ENCODE measurements at places on chromosomes 1 and 21.
A peak's percentile ranks its signal among the peaks of the same experiment; 100 is the strongest.

DNA sequence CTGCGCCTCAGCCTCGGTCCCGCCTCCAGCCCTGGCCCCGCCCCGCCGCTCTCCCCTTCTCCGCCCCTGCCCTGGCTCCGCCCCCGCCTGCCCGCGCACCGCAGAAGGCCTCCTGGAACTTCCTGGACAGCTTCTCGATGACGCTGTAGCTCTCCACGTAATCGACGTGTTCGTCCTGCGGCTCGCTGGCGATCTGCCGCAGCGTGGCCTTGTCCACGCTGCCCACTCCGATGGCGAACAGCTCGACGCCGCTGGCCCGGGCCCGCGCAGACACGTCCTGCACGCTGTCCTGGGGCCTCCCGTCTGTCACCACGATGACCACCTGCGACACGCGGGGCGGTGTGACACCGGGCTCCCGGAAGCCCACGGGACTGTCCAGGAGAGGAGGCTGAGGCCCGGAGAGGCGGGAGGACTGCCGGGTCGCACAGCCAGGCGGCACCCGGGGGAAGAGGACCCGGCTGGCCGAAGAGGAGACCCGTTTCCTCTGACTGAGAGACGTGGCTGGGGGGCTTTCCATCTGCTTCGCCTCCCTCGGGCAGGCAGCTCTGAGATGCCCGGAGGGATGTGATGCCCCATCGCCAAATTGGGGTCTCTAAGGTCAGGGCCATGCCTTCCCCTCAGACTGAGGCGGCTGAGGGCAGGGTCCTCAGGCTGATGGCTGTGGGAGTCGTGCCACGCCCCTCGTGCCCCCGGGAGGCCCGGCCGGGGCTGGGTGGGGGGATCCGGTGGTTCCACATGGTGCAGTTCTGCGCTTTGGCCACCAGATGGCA lies 4.6 kb downstream of the MATN1 start:
- peak; percentile 90 for DNase-seq

GRCh38 chr1:57623039-57623790 lies 199.4 kb upstream of the DAB1 start:
- no peak for DNase-seq

GRCh38 chr1:31790641-31791091 lies 25.2 kb downstream of the SPOCD1 start:
- DNase-seq, result no peak

DNA sequence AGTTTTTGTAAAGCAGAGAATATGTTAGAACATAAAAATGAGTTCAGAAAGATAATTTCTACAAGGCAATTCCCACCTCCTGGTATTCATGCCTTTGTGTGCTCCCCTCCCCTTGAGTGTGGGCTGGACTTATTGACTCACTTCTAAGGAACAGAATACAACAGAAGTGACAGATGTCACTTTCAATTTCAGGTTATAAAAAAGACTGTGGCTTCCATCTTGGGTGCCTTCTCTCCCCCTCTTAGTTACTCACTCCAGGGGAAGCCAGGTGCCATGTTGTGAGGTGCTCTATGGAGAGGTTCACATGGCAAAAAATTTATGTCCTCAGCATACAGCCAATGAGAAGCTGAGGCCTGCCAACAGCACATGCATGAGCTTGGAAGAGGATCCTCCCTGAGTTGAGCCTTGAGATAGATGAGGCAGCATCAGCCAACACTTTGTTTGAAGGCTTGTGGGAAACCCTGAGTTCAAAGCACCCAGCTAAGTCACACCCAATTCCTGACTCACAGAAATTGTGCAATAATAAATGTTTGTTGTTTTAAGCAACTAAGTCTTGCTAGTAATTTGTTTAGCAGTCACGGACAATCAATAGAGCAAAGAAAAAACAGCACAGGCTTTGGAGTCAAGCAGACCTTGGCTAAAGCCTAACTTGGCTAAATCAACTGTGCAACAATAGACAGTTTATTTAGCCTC lies 73.5 kb upstream of the NGF start:
- DNase-seq, result no peak

DNA sequence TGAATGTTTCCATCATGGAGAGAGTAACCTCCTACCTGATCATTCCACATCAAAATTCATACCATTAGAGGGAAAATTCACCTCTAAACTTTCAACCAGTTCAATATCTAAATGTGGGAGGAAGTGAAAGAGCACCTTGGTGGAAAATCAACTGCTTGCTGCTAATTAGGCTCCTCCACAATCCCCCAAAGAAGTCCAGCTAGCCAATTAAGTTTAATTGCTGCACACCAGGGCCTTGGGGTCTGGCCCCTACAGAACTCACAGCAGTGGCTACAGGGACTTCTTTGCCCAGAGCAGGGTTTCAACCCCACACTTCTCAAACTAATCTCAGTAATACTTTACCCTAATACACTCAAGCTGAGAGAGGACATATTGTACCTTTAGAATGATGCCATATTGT lies 62.1 kb downstream of the RGS21 start:
- no peak for DNase-seq

GRCh38 chr21:35095859-35096291 lies 46.8 kb upstream of the RUNX1 start:
- no peak for DNase-seq

DNA sequence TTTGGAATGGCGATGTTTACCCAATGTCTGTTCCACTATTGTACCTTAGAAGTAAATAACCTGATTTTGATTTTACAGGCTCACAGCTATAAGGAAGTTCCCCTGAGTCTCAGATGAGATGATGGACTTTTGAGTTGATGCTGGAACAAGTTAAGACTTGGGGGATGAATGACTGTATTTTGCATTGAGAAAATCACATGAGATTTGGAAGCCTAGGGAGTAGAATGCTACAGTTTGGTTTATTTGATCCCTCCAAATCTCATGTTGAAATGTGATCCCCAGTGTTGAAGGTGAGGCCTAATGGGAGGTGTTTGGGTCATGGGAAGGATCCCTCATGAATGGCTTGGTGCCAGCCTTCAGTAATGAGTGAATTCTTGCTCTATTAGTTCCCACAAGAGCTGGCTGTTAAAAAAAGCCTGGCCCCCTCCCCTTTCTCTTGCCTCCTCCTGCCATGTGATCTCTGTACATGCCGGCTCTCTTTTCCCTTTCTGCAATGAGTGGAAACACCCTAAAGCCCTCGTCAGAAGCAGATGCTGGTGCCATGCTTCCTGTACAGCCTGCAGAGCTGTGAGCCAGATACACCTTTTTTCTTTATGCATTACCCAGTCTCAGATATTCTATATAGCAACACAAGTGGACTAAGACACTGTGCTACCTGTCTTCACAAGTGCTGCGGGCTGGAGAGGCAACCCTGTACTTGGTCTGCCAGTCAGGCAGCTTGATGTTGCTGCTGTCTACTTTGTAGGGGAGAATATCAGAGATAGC lies 77.0 kb upstream of the TLR5 start:
- DNase-seq, result no peak

- DNase-seq, result no peak
These were observed 38.2 kb upstream of the PARP1 start for GRCh38 chr1:226446094-226446493.

- DNase-seq, result no peak
These were observed 183.0 kb downstream of the ETS2 start for GRCh38 chr21:38988509-38989378.

DNA sequence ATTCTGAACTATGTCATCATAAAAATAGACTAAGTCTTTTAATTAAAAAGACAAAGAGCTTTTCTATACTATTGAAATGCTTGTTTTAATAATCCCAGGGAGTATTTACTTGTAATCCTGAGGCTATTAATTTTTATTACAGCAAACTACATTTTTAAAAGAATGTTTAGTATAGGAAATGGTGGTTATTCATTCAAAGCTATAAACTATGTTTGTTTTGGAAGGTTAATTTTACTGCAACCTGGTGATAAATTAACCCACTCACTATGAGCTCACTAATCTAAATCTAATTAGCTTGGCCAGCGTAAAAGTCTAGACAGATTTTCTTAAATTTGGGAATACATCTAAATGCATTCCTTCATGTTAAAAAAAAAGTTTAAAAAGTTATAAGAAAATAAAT lies 13.8 kb upstream of the EYA3 start:
- no peak for DNase-seq

- no peak for DNase-seq
These were observed 95.7 kb downstream of the NIBAN1 start for GRCh38 chr1:184878602-184879001.

DNA sequence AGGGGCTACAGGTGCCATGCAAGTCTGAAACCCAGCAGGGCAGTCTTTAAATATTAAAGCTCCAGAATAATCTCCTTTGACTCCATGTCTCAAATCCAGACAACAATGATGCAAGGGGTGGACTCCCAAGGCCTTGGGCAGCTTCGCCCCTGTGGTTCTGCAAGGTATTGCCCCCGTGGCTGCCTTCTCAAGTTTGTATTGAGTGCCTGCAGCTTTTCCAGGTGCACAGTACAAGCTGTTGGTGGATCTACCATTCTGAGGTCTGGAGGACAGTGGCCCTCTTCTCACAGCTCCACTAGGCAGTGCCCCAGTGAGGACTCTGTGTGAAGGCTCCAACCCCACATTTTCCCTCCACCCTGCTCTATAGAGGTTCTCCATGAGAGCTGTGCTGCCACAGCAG lies 3.7 kb upstream of the MROH9 start:
- no peak for DNase-seq

DNA sequence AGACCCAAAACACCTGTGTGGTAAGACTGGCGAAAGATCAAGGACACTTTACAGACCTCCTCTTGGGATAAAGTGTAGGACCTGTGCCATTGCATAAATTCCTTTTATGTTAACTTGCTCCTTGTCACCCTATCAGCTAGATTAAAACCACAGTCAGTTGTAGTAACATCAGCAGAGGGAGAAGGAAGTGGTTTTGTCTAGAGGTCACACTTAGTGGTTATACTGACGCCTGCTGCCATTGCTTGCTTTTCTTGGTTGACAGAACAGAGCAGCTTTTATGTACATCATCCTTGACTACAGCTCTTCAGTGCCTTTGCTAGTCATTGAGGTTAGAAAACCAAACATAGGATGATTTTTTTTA lies 101.4 kb downstream of the PBX1 start:
- DNase-seq, result no peak

- DNase-seq, result peak; percentile 69
These were observed 710 bp downstream of the PPP2R5A start for GRCh38 chr1:212285685-212286555.

DNA sequence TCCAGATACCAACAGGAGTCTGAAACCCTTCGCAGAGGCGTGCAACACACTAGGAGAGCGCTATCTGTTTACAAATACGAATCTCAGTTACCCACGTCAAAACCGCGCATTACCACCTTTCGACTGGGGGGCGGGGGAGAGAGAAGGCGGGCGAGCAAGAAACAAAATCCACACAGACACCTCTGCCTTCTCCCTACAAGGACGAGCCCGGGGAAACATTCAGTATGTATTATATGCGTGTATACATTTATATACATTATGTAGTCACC lies 722 bp downstream of the TUT4 start:
- DNase-seq, result peak; percentile 37

- DNase-seq, result no peak
These were observed 6.0 kb upstream of the LINGO4 start for GRCh38 chr1:151811181-151811580.

All from globus pallidus (tissue), 1 donor.